Dermis lymphatic vessel endothelial cell (primary cell): ENCODE measurements at places on chromosomes 2 and 18. TPM values are rescaled to one million over a fixed set of nuclear protein-coding genes. Genes with fewer than 3 reads are reported as not detected.

LDLRAD4 gene
- total RNA-seq, result 13.4 and 28.6 TPM in 2 replicates

PDE1A gene
- total RNA-seq, result 9.8 and 14.0 TPM in 2 replicates

EFR3B gene
- 0.26 and 0.54 TPM in 2 replicates for total RNA-seq

DNAH6 gene
- under 0.01 and 0.09 TPM in 2 replicates for total RNA-seq

CCDC102B gene
- 34.2 and 74.9 TPM in 2 replicates for total RNA-seq
